ENCODE measurements at places on chromosomes 13 and 19.

DNA sequence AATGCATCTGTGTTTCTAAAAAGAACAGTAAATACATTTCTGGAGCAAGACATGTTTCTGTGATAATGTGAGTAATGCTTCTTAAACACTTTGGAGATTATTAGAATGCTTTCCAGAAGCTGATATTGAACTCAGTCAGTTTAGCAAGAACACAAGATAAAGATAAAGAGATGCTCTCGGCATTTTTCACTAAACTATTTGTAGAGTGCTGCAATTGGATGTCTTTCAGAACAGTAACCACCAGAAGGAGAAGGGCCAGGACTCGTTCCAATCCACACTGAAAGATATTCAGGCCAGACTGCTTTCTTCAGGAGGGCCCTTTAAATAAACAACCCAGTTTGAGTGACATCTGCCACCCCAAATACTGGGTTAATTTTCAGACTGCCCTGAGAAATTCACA, 456.0 kb downstream of the TBC1D4 start:
- no peak for DNase-seq

DNA sequence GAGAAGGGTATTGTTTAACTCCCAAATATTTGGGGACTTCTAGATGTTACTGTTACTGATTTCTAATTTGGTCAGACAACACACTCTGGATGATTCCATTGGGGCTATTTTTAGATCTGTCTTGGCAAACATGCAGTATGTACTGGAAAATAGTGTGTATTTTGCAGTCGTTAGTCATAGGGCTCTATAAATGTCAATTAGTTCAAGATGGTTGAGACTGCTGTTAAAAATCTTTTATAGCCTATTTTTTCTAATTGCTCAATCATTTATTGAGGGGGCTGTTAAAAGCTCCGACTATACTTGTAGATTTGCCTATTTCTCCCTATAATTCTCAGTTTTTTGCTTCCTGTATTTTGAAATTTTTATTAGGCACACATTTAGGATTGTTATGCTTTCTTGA, 31.4 kb downstream of the PPP5C start:
- no peak for DNase-seq

DNA sequence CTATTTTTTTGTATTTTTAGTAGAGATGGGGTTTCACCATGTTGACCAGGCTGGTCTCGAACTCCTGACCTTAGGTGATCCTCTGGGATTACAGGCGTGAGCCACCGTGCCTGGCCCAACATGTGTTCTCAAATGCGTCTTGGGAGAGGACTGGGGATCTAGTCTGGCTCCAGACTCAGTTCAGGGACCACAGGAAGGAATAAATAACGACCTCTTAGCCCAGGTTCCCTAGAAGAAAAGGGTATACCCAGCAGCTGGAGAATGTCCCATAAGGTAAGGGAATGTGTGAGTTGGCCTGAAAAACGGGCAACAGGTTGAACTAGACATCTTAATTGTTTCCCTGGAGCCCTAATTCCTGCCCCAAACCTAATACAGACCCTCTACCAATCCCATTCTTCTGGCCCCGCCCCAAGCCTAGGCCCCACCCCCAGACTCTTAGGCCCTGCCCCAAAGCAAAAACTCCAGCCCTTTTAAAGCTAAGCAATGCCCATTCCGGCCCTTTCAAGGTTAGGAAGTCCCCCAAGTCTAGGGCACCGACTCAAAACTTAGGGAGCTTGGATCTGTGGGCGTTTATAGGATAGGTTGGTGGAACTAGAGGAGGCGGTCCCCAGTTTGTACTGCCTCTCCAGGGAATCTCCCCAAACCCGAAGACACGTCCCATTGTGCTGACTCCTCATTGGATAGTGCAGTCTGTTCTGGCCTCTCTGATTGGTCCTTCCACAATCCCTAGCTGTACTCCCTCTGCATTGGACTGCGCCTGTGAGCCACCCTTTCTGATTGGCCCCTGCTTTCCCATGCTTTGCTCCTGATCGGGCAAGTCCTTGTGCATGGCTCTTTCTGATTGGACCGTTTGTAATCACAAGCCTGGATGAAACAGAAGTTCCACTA, 5.4 kb upstream of the LRFN1 start:
- DNase-seq: no peak

- DNase-seq: no peak
These were observed 672.8 kb downstream of the PCDH9 start for GRCh38 chr13:66557357-66557756.

GRCh38 chr13:113596321-113597200, 12.0 kb downstream of the TFDP1 start:
- peak; percentile 24 for DNase-seq

DNA sequence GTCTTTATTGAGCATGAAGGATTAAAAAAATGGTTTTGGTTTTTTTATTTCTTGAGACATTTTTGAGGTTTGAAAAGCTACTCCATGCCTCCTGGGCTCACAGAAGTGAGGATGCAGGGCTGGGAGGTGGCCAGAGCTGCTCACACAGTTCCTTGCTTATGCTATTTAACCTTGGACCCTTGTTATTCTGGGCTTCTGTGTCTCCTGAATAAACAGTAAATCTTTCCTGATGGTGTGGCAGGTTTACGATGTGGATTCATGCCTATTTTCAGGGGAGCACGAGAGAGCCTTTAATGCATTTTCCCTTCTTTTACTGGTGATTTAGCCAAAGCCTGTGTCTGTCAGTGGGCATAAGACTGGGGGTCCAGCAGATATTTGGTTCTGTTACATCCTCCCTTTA, 34.3 kb upstream of the PCDH8 start:
- DNase-seq: no peak

GRCh38 chr13:25684491-25684890, 312.7 kb downstream of the ATP8A2 start:
- DNase-seq: no peak

DNA sequence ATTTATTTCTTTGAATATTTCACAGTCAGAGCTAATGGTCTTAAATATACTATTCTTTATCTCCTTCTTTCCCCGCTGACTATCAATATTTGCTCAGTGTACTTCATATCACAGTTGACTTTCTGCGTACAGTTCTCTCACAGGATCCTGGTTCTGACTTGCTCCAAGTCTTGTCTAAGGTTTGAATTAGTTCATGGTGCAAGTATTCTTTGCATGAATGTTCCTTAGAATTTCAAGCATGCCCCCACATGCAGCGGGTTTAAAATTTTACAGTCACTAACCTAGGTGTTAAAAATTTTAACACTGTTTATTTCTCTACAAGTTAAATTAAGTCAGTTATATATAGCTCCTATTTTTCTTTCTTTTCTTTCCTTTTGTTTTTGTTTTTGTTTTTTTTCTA, 20.8 kb upstream of the KLF12 start:
- DNase-seq: no peak

DNA sequence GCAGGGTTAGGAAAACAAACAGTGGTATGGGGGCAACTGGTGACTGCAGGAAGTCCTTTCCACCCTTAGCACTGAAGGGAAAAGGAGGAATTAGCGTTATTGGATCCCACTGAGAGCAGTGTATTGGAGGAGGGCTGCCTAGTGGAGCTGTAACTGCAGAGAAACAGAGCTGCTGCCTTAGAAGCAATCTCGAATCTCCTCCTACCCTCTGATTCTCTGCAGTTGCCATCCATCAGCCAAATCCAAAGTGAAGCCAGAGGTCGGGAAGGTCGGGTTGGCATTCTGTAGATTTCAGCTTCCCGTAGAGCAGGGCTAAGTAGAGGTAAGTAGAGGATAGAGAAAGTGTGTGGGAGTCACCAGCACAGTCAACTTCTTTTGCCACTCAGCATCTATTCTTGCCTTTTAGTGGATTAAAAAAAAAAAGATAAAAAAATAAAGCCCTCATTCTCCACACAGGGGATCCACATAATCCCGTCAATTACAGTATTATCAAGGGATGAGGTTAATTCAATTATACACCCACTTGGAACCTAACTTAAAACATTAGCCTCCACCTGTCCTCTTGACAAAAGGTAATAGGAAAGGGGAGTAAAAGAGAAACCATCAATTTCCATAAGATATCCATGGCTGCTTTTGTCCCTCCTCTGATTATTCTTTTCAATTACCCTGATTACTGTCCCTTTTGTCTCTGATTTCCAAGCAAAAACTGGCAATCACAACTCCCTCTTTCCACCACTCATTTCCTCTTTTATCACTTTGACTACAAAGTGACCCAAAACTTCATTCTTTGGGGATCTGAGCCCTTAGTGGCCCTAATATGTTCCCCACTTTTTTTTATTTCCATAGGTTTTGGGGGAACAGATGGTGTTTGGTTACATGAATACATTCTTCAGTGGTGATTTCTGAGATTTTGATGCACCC, 234.7 kb downstream of the RBM26 start:
- no peak for DNase-seq

- no peak for DNase-seq
These were observed 21.8 kb downstream of the CCNA1 start for GRCh38 chr13:36454121-36454520.

GRCh38 chr13:46124967-46125933, 20.4 kb upstream of the CPB2 start:
- no peak for DNase-seq

GRCh38 chr13:81957121-81957520, 1616.2 kb upstream of the SPRY2 start:
- DNase-seq: no peak

GRCh38 chr19:18340990-18341868, 831 bp downstream of the PGPEP1 start:
- peak; percentile 57 for DNase-seq

DNA sequence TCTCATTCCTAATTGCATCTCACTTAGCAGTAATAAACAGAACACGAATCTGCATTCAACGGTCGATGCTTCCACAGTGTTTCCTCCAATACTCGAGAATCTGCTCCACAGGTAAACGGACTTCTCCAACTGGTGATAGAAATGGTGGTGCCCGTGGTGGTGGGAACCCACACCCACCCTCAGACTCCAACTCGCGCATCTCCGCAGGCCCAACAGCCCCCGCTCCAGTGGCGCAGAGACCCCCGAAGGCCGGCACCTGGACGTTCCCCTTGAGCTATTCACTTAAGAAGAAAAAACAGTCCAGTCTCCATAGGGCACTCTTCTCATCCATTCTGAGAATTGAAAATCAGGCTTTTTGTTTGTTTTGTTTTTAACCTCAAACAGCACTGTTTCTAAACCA, 13.8 kb upstream of the RASA3 start:
- DNase-seq: no peak

DNA sequence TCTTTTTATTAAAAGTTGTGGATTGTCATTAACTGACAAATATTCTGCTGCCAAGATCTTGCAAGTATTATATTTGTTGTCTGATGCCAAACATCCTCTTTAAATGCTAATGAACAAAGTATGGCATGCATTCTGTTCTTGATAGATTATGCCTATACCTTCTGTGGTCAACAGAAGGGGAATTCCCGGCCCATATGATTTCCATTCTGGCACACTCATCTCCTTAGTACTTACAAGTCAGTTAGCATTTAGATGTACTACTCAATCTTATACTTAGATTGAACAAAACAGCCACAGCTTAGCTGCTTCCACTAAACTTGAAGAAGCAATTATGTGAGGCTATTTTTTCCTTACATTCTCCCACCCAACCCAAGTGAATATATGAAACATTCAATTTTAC, 246.1 kb upstream of the DACH1 start:
- DNase-seq: no peak

GRCh38 chr13:45833663-45834375, 17.7 kb downstream of the SIAH3 start:
- peak; percentile 65 for DNase-seq

GRCh38 chr19:57887195-57887941, 1.5 kb downstream of the ZNF814 start:
- no peak for DNase-seq

DNA sequence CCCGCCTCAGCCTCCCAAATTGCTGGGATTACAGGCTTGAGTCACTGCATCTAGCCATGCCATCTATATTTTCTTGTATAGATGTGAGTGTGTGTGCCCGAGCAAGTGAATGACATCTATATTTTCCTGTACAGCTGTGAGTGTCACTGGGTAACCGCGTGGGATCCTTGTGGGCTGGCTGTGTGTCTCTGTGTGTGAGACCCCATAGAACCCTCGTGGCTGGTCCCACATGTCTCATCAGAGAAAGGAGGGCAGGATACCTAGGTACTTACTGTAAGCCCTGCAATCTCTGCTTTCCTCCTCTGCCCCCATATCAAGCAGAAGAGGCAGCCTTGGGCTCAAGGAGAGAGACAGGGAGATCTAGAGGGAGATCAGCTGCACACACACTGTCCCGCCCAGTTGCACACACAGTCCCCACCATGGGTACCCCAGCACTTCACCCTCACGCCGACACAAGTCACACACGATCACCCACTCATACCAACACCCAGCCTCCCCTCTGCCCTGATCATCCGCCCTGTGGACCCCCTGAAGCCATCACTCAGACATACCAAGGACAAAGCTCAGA, 655 bp downstream of the DENND1C start:
- no peak for DNase-seq

- DNase-seq: no peak
These were observed 82.2 kb downstream of the MIPEP start for GRCh38 chr13:23806874-23807526.

DNA sequence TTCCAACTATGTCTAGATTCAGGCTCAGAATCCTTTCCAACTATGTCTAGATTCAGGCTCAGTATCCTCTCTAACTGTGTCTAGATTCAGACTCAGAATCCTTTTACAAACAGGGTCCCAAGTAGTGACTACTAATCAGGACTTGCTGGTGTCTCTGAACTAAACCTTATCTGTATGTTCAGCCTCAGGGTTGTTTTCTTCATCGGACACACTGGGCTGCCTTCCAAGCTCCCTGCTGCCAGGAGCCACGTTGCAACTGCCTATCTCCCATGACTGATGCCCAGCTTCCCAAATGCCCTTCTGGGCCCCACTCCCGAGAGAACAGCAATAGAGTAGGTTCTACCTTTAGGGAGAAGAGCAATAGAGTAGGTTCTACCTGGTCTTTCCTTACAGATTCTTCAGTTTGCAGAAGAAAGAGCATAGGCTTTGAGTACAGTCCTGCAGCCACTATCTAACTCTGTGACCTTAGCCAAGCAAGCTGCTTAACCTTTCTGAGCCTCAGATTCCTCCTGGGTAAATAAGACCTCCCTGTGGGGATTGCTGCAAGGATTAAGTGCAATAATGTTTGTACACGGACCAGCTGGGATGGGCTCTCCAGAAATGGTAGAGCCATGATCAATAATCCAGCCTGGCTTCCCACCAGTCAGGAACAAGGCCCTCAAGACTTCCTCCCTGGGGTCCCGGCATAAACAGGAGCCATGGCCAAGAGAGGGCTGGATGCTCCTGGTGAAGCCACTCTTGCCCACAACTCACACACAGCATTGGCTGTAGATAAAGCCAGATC, 61.5 kb downstream of the ZIC5 start:
- no peak for DNase-seq

- DNase-seq: no peak
These were observed 9.2 kb upstream of the OVOL3 start for GRCh38 chr19:36101550-36102327.

DNA sequence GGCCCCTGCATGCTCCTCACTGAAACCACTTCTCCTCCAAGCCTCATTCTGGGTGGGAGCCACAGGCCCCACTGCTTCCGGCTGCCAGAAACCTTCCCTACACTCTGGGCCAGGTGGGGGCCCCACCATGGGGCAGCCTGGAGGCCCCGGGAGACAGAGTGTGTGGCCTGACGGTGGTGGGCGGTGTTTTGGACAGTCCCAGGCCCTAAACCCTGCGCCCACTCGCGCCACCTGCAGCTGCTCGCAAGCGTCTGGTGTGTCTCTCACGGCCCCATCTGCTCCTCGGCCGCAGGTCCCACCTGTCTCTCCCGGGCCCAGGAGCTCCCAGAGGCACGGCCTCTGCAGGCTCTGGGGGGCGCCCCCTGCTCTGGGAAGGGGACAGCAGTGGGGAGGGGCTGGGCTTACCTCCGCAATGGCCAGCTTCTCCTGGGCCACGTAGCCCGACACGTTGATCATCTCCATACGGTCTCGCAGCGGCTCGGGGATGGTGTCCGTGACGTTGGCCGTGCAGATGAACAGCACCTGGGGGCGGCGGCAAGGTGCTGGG, 5.6 kb downstream of the RPL36 start:
- DNase-seq: no peak

- no peak for DNase-seq
These were observed 8.4 kb downstream of the REXO1 start for GRCh38 chr19:1839658-1840540.
